NCI-H226 (cell line): ENCODE measurements at places on chromosomes 5 and 9.

DNA sequence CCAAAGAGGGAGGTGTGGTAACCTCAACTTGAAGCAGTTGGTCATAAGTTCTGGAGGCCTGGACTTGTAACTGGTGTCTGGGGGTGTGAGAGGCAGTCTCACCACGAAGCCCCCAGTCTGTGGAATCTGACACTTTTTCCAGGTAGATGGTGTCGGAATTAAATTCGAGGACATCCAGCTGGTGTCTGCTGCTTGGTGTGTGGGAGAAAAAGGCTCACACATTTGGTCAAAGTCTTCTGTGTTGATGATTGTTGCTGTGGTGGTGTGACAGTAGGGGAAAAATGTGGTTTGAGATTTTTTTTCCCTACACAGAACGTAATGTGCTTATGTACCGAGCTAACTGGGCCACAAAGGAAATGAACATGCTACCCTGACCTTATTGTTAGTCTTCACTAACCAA lies 251.9 kb downstream of the MAT2B start:
- no peak for DNase-seq

GRCh38 chr9:71886015-71886414 lies 25.0 kb downstream of the ABHD17B start:
- no peak for DNase-seq

DNA sequence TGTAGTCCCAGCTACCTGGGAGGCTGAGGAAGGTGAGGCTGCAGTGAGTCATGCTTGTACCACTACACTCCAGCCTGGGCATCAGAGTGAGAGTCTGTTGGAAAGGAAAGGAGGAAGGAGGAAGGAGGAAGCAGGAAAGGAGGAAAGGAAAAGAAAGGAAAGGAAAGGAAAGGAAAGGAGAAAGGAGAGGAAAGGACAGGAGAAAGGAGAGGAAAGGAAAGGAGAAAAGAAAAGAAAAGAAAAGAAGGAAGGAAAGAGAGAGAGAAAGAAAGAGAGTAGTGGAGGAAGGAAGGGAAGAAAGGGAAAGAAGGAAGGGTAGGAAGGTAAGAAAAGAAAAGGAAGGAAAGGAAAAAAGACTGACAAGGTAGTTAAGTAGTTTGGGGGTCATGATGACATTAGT lies 162.6 kb upstream of the SLC12A2 start:
- no peak for DNase-seq

DNA sequence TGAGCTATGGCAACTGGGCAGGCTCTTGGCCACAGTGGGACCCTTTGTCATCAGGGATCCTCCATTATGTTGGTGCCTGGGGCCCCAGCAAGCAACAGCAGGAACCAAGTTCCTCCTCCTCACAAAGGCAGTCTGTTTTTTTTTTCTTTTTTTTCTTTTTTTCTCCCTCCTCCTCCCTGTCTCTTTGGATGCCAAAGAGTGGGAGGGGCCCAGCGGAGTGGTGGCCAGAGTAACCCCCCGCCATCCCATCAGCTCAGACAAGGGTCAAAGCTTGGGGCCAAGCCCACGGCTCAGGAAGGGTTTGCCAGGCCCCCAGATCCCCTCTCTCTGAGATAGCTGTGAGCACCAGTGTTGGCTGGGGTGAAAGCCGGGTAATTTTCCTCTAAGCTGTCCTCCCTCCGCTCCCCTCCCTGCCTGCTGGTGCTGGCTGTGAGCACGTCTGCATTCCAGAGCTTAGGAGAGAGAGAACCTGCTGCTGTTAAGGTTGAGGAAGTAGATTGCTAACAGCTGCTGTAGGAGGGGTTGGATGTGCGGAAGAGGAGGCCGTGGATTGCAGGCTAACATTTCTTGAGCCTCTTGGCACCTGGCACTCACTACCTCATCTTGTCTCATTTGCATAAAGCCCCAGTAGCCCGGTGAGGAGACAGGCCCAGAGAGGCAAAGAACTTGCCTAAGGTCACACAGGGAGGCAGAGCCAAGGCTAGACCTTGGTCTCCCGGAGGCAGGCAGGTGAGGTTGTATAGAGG lies 21.2 kb downstream of the GSN start:
- peak; percentile 95 for DNase-seq

GRCh38 chr9:71704796-71705195 lies 63.5 kb downstream of the CEMIP2 start:
- DNase-seq = no peak

GRCh38 chr5:152688561-152689249 lies 283.6 kb upstream of the NMUR2 start:
- DNase-seq = peak; percentile 31
